ENCODE measurements at places on chromosomes 7 and 10.

DNA sequence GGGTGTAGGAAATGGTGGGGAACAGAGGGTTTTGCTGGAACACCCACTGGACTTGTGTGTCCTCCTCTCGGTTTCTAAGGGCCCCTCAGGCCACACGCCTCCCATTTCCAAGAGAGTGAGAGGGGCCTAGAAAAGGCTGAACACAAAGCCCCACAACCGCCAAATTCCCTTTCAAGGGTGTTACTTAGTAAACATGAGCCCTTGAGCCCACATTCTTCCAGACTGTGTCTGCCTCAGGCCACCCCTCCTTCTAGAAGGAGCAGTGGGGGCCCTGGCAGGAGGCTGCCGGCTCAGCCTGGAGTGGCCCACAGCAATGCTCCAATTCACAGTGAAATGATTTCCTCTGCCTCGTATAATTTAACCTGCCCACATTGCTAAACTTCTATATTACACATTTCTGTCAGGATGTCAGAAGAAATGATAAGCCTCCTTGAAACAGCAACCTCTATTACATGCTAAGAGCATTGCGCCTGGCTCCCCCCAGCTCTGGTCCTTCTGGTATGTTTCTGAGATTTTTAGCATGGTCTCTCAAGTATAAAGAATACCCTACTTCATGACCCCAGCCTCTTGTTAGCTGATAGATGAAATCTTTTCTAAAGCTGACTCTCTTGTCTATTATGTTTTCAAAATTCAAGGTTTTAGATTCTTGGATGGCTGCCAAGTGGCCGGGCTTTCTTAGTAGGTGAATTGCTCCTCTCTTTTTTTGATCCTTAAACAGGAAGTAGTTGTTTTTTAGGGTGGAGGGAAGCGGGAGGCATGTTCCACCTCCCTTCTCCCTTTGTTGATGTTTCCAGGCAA is 673.9 kb upstream of the GALNT17 start:
- no peak for DNase-seq

DNA sequence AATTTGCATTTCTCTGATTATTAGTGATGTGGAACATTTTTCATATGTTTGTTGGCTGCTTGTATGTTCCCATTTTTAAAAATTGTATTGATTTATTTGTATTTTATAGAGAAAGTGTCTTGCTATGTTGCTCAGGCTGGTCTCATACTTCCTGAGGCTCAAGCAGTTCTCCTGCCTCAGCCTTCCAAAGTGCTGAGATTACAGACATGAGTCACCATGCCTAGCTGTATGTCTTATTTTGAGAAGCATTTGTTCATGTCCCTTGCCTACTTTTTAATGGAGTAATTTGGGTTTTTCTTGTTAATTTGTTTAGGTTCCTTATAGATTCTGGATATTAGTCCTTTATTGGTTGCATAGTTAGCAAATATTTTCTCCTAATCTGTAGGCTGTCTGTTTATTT is 214.2 kb upstream of the KAT6B start:
- no peak for DNase-seq

DNA sequence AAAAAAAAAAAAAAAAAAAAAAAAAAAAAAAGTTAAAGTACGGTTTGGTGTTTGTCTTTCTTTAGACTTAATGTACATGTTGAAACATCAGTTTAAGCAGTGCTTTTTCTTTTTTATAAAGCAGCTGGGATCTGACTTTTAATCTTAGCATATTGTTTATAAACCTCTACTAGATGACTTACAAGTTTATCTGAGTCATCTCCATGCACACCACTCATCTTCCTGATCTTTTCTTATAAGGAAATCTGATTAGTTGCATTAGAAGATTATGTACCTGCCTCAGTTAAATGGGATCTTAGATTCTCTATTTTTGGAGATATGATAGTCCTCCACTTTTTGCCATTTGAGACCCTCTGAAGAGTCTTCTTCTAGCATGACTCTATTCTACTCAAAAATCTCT is 391.9 kb upstream of the LRGUK start:
- DNase-seq: no peak

DNA sequence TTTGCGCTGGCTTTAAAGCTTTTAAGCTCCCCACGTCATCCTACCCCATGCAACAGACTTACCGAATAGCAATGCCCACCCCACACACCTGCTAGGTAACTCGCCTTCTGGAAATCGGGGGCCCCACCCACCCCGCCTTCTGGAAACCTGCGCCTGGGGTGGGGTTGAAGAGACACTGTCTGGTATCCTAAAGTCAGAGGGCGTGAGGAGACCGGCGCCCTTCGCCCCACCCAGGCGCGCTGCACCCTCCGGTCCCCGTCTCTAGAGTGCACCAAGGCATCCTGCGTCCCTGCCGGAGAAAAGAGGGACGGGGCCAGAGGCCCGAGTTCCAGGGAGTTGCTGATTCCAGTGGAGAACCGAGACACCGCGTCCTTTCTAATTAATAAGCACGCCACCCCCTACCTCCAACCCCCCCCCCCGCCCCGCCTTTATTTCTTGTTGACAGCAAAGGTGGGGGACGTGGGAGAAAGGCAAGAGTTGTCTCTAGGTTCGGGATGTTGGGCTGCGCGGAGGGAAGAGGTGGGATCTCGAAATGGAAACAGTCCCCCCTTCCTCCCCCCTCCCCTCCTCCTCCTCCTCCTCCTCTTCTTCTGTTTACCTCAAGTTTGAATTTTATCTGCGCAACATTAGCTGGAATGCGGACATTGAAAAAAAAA is 220.9 kb upstream of the MKLN1 start:
- DNase-seq: peak; percentile 8

GRCh38 chr10:76115471-76116155 is 684.2 kb downstream of the LRMDA start:
- no peak for DNase-seq

- no peak for DNase-seq
These were observed 682.3 kb upstream of the IGFBP3 start for GRCh38 chr7:46603296-46603752.

DNA sequence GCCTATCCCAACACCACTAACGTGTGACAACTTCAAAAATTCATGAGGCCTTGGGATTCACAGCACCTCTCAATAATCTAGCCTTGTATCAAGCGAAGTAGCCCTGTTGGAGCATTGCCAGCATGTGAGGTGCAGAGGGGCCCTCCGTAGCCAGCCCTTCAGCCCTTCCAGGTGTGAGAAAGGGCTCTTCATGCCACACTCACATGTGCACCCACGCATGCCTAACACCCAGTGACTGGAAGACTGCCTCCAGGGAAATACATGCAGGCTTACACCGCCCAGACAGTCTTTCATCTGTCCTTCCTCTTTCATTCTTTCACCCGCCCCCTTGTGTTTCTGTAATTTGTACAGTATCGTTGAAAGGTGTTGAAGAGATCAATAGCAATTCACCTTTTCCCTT is 26.1 kb downstream of the LRRC4 start:
- no peak for DNase-seq

DNA sequence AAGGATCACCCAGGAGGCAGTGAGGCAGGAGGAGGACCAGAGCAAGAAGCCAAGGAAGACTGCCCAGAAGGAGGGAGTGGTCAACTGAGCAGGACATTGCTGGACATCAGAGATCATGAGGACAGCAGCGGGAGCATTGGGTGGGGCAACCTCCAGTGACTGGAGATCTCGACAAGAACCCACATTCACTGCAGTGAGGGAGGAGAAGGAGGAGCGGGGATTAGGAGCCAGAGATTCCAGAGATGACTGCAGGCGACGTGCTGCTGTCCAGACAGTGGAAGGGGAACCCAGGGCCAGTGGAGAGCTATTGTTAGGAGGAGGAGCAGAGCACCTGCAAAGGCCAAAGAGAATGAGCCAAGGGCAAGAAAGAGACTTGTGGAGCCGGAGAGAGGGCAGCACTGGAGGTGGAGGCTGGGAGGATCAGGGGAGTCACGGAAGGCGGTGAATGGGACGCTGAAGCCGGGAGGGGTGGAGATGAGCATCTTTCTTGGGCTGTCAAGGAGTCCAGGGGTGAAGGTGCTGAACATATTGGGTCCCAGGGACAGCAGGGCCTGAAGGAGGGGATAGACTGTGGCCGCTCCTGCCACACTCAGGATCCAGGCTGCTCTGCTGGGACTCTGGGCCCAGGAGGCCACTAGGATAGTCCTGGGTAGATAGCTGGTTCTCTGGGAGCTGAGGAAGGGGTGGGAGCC is 140.1 kb upstream of the UNC5B start:
- no peak for DNase-seq

DNA sequence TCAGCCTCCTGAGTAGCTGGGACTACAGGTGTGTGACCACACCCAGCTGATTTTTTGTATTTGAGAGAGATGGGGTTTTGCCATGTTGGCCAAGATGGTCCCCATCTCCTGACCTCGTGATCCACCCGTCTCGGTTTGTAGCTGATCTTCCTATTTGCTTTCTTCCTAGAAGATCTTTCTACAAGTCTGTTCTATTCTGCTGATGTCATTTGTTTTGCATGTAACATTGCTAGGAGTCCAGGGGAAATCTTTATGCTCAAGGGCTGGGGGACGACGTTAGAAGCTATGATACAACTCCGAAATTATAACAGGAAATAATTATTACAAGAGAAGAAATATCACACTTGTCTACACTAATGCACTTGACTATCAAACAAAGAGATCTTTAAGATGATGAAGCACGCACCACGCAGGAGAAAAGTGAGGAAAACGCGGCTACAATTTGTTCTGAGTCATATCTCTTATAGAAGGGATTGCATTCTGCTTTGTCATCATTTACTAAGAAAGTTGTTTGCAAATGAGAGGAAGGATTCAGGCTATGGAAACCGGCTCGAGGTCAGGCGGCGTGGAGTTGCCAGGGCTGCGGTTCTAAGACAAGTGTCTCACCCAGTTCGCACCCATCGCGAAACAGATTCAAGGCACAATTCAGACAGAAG is 103.0 kb upstream of the CARD11 start:
- DNase-seq: no peak

DNA sequence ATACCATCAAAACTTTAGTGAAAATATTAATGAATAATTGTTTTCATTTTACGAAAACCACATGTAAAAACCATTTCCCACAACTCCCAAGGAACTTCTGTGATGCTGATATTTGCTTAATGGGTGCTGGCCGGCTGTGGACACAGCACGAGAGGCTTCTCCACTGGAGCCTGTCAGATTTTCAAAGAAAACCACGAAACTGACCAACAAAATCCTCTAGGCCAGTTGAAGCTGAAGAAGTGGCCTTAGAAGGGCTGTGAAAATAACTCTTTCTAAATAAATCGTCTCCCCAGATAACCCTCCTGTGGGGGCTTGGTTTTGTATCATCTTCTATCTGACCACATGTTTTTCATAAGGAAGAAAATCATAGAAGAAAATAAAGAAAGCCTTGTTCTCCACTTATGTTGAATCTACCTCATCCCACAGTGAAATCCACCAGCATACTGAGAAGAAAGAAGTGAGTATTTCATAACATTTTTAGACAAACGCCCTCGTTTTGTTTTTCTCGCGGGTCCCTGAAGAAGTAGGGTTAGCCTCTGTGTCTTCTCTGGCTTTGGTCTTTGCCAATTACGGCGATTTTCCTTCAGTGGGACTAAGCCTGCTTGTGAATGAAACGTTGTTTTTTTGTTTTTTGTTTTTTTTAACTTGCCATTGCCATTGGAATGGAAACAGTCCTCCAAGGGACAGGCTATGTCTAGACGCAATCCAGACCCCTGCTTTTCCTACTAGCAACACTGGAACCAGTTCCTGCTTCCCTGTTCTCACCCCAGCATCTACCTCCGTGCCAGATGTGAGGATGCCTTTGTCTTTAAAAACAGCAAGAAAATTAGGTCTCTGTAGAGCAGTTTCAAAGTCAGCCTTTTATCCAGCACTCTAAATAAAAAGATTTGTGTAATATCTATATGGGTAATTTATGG is 123.9 kb downstream of the ADAM12 start:
- DNase-seq: no peak
